Cortex of kidney (tissue), 1 donor: ENCODE measurements at places on chromosomes 5 and 9.

- DNase-seq: no peak
Measured at GRCh38 chr5:156850206-156850751, at the start of gene PPP1R2B. Gene PPP1R2B, plus strand, starts transcription at chr5:156850295. Its CDS starts 268 bp downstream, at chr5:156850563.

DNA sequence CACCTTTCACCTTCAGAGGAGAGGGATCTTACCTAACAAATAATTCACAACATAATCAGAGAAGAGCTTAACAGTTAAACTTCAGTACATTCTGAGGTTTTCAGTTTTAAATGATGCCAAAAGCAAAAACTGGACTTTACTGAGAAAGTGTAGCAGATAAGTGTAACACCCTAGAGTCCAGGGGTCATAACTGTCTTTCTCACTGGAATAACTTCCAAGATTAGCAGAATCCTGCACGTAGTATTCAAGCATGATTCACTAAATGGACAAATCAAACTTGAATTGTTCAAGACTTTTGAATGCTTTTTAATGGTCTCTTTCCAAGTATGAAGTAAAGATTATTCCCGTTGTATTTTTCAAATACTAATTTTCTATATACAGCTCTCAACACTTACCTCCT is 180.1 kb upstream of the NREP start:
- DNase-seq: no peak

DNA sequence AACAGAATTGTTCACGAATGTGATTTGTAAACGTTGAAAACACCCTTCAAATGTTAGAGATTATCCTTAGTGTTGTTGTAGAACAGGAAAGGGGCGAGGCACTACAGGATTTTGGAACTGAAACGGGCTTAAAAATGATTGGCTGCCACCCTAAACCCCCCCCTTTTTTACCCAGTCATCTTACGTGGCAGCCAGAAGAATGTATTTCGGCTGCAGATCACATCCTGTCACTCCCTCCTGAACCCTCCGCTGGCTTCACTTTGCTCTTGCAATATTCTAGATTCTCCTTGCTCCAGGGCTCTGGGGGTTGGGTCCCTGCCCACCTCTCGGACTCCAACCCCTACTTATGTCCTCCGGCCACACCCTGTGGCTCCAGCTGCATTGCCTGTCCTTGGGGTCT is 13.9 kb upstream of the UNC5A start:
- DNase-seq: no peak

- no peak for DNase-seq
Measured at GRCh38 chr9:133449760-133450159, 10.0 kb upstream of the CACFD1 start.

DNA sequence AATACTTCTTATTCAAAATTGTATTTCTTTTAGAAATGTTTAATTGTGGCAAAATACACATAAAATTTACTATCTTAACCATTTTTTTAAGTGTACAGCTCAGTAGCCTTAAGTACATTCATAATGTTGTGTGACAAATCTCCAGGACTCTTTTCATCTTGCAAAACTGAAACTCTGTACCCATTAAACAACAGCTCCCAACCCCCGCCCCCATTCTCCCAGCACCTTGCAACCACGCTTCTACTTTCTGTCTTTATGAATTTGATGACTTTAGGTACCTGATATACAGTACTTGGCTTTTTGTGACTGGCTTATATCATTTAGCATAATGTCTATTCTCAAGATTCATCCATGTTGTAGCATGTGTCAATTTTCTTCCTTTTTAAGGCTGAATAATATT is 2.8 kb upstream of the IL5 start:
- DNase-seq: no peak

- no peak for DNase-seq
Measured at GRCh38 chr5:91175708-91176107, 207.4 kb downstream of the ARRDC3 start.

GRCh38 chr5:122863240-122863639 is 17.8 kb downstream of the SNX24 start:
- no peak for DNase-seq

DNA sequence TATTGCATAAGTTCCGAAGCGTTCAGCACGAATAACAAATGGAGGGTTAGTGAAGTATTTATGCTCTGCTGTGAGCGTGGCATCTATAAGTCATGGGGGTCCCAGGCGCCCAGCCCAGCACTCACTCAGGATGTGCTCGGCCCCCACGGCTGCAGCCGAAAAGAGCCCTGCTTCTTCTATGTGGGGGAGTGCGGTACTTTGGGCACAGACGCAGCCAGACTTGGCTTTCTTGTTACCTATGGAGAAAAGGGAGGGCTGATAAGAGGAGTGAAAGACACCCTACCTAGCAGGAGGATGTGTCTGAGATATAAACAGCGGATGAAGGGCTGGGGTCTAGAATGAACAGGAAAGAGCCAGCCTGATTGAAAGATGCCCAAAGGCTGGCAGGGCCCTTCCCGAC is 51.4 kb downstream of the MRPL36 start:
- no peak for DNase-seq

GRCh38 chr5:119808474-119808873 is 179.1 kb downstream of the FAM170A start:
- no peak for DNase-seq

DNA sequence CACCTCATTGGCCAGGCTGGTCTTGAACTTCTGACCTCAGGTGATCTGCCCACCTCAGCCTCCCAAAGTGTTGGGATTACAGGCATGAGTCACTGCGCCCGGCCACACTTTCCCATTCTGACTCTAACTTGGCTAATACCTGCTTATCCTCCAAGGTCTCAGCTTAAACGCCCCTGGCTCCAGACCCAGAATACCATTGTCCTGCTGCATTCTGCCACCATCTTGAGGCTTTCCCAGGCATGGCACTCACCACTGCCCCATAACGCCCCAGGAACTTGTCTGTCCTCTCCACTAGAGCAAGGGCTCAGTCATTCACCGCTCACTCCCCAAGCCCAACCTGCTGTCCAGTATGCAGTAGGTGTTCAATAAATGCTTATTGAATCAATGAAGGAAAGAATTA is 39.8 kb downstream of the CAMK2A start:
- no peak for DNase-seq

- DNase-seq: no peak
Measured at GRCh38 chr9:2241461-2241835, 226.3 kb downstream of the SMARCA2 start.

DNA sequence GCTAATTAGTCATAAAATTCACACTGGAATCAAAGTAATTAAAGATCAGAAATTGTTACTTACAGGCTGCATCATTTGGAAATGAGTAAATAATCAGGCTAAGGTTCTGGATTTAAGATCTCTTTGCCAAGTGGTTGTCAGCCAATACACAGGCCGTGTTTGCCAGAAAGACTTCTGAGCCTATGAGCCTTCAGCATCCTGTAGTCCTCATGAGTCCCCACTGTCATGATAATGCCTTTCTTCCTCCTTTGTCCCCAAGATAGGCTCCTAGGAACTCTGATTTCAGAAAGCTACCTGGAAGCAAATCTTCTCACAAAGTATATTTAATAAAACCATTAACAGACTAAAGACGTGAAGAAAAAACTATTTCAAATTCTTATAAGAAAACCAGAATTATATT is 810.5 kb downstream of the DNAH5 start:
- no peak for DNase-seq

DNA sequence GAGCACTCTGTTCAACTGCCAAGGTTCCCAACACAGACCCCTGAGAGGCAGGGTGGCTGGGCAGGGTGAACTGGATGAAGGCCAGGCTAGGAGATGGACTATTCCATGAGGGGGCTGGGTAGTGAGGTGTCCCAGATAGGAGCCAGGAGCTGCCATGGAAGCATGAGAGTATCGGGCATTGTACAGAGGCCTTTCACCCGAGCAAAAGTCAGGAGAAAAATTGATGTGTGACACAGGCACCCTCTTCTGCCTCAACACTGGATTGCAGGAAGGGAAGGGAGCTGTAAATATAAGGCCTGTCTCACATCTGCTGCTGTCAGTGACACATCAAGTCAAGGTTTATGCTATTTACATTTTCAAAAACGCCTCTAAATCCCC is 74.6 kb downstream of the UBAP1 start:
- no peak for DNase-seq

GRCh38 chr9:22036866-22037626 is 27.9 kb upstream of the CDKN2B start:
- DNase-seq: no peak

- DNase-seq: no peak
Measured at GRCh38 chr9:90188656-90189055, 454.0 kb downstream of the DIRAS2 start.

- DNase-seq: no peak
Measured at GRCh38 chr9:95991326-95991725, 115.8 kb downstream of the ERCC6L2 start.

GRCh38 chr5:176743136-176743861 is 67.1 kb upstream of the UNC5A start:
- no peak for DNase-seq

DNA sequence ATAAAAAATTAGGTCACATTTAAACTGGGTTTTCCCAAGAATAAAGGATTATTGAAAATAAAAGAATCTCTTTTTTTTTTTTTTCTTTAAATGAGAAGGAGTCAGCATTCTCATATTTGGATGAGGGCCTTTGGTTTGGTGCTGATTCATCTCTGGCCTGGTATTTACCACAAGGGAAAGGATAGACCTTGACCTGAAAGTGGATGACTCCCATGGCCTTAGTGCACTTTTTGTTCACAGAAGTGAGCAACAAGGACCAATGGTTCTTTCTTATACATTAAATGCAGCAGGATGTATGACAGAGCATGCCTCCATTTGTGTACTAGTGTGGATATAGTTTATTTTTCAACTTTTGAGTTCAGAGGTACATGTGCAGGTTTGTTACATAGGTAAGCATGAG is 6.9 kb downstream of the YTHDC2 start:
- DNase-seq: no peak

DNA sequence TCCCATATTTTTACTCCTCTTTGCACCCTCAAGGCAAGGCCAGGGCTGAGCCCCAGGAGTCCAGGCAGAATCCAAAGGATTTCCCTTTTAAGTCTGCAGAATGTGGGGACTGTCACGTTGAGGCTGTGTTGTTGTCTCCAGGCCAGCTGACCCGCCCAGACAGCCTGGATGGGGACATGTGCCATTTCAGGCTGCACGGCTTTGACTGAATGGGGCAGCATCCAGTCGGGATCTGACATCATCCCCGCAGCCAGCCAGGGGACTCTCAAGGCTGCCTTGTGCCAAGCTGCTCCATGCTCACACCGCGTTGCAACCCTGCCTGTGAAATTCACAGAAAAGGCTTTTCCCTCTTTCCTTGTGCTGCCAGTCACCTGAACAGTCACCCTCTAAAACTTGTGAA is 2.2 kb upstream of the ZNF366 start:
- DNase-seq: no peak

DNA sequence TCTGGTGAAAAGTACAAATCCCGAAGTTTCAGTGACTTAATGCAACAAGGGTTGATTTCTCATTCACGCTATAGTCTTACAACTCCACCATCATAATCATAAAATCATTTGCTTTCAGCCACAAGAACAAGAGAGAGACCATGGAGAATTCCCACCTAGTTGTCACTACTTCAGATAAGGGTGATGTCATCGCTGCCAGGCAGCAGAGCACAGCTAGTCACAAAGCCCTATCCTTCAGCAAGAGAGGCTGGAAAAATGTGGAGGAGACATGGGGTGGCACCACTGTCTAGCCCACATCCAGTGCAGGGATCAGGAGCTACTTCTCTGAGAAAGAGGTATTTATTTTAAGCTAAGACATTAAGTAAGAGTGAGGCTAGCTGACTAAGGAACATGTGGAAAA is 356.1 kb downstream of the YTHDC2 start:
- no peak for DNase-seq

GRCh38 chr9:138103111-138103848 is 225.7 kb downstream of the CACNA1B start:
- DNase-seq: no peak

GRCh38 chr9:7129391-7129790 is 371.6 kb downstream of the KDM4C start:
- no peak for DNase-seq

GRCh38 chr9:128231638-128232527 is 28.7 kb downstream of the DNM1 start:
- DNase-seq: no peak

DNA sequence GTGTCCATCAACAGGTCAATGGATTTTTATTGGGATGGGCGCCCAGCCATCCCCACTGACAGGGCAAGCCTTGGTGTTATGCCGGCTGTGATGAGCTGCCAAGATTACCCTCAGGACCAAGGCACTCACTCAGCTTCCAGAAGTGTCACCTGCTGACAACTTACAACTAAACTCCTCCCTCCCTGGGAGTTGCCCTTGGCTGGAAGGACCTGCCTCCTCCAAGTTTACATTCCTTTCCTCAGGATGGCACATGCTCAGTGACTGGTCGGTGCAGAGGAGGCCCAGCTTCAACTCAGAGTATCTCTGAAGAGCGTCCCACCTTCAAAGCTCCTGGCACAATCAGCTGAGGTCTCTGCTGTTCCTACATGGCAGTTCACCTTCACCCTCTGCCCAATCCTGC is 52.5 kb upstream of the ZBTB43 start:
- DNase-seq: no peak

DNA sequence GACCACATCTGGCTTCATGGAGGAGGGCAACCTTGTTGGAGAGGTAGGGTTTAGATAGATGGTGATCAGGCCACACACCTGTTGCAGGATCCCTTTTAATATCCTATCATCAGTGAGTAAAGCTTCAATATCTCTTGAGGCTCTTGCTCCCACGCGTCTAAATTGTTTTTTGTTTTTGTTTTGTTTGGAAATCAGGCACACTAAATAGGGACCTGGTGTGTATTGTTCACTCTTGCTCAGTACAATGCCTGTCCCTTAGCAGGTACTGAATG is 2.6 kb upstream of the TMEM268 start:
- DNase-seq: no peak

DNA sequence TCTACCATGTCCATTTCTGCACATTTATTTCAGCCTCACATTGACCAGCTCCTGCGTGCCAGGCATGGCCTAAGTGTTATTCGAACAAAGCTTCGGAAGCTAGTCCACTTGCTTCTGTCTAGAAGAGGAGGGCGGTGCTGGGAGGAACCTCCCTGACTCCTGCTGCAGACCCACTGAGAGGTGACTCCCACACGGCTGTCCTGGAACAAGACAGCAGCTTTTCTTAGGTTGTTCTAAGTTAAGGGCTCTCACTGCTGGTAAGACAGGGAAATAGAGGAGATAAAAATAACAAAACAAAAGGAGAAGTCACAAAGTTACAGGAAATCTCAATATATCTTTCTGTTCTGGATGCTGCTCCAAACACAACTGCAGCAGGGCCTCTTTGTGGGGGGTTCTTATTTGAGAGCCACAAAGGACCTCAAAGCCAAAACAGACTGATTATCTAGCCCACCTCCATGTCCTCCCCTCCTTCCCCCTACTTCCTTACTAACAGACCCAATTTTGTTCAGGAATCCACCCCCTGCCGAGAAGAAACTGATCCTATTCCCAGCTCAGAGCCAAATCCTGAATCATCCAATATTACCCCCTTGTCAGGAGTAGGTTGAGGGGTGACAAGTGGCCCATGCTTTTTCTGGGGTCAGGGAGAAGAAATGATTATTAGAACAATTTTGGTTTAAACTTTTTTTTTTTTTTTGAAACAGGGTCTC is 28.4 kb upstream of the KCNIP1 start:
- DNase-seq: no peak

DNA sequence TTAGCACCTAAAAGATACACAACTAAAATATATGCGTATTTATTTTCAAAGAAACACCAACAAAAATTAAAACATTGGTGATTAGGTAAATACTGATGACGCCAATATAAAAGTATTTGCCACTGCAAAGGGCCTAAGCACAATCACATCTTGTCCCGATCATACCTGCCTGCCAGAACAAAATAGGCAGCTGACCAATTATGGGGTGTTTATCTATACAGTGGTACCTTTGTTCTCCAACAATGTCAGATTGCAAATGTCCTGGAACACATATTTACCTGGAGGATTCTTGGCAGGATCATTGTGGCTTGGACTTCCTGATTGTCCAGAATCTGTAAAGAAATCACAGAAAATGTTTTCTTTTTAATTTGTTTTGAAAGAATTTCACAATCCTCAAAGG is 134.5 kb downstream of the NFIB start:
- no peak for DNase-seq
